A549 treated with RU486 at 1 μM for 4 hours (cell line): ENCODE measurements at places on chromosomes 2 and 18. TPM values are rescaled to one million over a fixed set of nuclear protein-coding genes. Genes with fewer than 3 reads are reported as not detected.

The FBXO36 gene
- 0.93 to 1.8 TPM (median 1.2 TPM) in 5 replicates for total RNA-seq

The TDRD15 gene
- not detected in 5 replicates for total RNA-seq

The HOXD9 gene
- total RNA-seq: 1.0 to 1.7 TPM (median 1.2 TPM) in 5 replicates

The LRATD1 gene
- 0.06 to 0.07 TPM in 2 of 5 replicates, not detected in the others for total RNA-seq

The PDE11A gene
- total RNA-seq: 0.19 to 0.61 TPM (median 0.47 TPM) in 5 replicates
